Activated naive CD8-positive, alpha-beta T cell treated with anti-CD3 and anti-CD28 coated beads for 36 hours (primary cell): ENCODE measurements at places on chromosomes 13 and 19. TPM values are rescaled to one million over a fixed set of nuclear protein-coding genes. Genes with fewer than 3 reads are reported as not detected.

The MAMSTR gene
- total RNA-seq, result 0.46 TPM

The FCER2 gene
- 1.5 TPM for total RNA-seq

The CLDN10 gene
- not detected for total RNA-seq

The TINCR gene
- 0.34 TPM for total RNA-seq

The KISS1R gene
- total RNA-seq, result 13.3 TPM

The TSKS gene
- total RNA-seq, result 0.72 TPM

The SOX1 gene
- not detected for total RNA-seq

DNA sequence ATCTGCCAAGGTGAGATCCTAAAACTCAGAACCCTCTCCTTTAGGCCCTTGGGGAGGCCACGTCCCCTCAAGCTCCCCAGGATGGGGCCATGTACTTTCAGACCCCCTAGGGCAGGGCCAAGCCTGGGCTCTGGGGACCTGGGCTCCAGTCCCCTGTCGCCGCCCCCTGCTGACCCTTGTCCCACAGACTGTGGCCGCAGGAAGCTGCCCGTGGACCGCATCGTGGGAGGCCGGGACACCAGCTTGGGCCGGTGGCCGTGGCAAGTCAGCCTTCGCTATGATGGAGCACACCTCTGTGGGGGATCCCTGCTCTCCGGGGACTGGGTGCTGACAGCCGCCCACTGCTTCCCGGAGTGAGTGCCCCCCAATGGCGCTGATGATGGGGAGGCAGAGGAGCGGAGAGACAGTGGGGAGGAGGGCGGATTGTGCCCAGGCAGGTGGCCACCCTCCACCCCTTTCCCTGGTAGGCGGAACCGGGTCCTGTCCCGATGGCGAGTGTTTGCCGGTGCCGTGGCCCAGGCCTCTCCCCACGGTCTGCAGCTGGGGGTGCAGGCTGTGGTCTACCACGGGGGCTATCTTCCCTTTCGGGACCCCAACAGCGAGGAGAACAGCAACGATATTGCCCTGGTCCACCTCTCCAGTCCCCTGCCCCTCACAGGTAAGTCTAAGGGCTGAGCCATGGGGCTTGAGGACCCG is 18.8 kb downstream of the HPN start:
- DNase-seq, result no peak

DNA sequence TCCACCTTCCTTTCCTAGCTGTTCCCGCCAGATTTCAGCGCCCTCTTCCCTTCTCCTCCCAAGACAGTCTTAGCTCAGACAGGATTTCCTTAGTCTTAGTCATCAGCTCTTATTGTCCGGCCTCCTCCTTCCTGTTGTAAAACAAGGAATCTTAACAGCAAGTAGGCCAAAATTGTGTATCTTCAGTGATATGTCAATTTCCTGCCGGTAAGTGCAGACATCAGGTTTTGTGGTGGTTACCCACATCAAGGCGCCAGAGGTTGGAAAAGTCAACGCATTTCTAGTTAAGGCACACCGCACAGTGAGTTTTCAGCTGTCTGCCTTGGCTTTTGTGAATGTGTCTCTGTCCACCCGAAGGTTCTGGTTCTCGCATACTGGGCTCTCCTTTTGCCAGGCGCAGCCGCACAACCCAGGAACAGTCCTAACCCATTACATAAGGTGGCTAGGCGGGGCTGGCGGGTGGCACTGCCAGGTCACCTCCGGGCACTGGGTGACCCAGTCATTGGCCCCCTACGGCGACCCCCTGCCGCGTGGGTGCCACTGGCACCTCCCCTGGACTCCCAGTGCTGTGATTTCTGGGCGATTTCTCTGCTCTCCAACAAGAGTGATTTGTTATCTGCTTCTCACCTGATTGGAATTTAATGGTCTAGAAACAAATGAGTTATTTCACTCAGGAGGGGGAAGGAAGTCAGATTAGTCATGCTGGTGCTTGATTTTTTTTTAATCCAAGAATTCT is 12.9 kb downstream of the COL4A2 start:
- peak; percentile 30 for DNase-seq

DNA sequence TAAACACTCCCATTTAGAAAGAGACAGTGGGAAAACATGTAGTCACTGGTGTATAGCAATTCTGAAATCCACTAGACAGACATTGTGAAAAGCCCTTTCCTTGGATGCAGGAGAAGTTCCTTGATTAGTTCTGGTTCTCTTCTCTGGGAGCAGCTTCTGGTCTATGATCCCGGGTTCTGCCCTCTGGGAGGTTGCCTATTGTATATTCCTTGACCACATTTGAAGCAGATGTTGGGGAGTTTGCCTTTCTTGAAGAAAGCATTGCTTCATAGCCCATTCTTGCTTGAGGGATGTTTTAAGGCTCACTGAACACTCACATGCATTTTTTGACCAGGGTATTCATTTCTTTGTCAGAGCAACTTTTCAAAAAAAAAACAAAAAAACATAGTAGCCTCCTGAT is 211.9 kb downstream of the NDFIP2 start:
- no peak for DNase-seq

- peak; percentile 39 for DNase-seq
Observed at GRCh38 chr19:14580623-14581237, 2.2 kb upstream of the CLEC17A start.

DNA sequence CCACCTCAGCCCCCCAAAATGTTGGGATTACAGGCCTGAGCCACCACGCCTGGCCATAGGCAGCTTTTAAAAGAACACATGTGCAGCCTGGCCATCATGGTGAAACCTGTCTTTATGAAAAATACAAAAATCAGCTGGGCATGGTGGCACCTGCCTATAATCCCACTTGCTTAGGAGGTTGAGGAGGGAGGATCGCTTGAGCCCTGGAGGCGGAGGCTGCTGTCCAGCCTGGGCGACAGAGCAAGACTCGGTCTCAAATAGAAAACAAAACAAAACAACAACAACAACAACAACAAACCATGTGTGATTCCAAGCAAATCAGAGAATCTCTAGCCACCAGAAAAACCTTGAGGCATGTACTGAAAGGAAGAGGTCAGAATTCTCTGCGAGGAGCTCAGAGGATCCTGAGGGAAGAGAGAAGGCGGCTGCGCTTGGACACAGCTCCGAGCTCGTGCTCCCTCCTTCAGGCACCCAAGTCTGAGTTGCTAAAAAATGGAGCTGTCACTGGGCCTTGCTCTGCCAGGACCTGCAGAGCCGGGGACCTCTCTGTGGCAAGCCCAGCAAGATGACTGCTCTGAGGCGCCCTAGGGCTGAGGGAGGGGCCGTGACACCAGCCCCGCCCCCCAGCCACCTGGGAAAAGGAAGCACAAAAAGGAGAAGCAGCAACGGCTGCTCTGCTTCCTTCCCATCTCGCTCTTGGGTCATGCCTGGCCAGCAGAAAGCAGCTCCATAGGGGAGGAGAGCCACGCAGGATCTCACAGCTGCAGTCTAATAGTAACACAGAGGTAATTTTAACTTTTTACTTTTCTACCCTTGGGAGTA is at the start of gene ARL11:
Gene ARL11, plus strand, starts transcription at position 677 of the 822 bp plus-strand sequence. CDS start 1,941 bp downstream, outside the sequence.
- DNase-seq, result peak; percentile 64

DNA sequence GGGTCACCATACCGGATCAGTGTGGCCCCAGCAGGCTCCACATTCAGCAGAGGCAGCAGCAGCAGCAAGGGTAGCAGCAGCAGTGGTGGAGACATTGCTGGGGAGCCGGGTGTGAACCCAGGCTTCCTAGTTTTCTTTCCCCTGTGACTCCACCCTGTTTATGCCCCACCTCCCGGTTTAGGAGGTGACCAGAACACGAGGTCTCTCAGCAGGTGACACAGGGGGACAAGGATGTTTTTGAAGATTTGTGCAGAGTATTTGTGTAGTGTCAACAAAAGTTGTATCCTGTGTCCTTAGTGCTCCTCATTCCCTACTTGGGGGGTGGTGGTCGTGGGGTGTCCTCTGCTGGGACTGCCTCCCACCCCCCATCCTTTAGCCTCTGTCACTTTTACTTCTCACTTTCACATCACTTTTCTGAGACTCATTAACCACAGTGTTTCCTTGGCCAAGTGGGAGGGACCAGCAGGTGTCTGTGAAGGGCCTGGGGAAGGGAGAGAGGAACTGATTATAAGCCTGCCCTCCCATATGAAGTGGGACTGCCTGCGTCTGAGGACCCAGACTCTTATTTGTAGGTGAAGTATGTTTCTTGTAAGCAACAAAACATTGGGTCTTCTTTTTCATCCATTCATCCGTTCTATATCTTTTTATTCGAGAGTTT is 15.6 kb upstream of the KCNC3 start:
- DNase-seq, result no peak

- DNase-seq, result peak; percentile 80
Observed at GRCh38 chr19:1851654-1852580, 3.6 kb upstream of the REXO1 start.

DNA sequence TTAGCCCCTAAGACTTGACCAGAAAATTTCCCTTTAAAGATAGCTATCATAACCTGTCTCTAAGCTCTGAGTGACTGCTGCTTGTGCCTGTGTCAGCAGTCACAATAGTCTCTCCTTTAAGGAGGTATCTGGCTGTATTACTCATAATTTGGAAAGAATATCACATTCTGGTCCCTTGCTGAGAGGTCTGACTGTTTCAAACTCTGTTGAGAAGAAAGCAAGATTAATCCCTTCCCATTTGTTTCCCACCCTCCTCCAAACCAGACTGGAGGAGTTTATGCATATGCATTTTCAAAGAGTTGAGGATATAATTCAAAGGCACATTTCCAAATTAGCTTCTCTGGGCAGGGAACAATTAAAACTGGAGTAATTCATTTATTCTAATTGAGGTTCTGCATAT is 2.3 kb downstream of the HTR2A start:
- DNase-seq, result no peak

- DNase-seq, result no peak
Observed at GRCh38 chr13:105442949-105443699, 1092.3 kb downstream of the EFNB2 start.

DNA sequence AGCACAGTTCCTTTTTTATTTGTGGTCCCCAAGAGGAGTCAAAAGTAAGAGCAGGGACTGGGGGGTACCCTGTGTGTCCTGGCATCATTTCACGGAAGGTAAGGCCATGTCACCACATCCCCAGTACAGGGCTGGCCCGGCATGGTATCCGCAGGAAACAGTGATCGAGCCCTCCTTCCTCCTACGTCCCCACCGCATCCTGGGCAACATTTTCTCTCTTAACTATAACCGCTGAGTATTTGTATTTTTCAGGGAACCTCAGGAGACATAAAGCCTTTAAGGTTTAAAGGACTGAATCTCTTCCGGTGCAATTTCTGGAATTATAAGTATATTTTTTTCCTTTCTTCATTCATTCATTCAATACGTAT is 13.6 kb upstream of the LATS2 start:
- peak; percentile 41 for DNase-seq

DNA sequence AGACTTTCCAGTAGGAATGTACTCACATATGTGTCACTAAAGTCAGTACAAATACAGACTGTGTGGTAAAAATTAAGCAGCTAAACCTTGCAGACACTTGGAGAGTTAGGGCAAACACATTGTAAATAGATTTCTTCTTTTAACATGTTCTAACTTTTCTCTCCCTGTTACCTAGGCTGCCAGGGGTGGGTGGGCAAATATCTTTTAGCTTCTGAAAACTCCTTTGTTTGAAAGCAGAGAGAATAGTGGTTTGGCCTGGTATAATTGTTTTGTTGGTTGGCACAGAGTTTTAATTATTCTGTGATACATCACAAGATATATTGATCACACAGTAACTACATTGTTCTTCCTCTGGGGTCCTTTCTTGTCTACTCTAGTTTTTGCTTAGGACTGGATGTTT is 289.8 kb upstream of the DACH1 start:
- DNase-seq, result no peak
